ENCODE measurements at places on chromosomes 6 and 20.

DNA sequence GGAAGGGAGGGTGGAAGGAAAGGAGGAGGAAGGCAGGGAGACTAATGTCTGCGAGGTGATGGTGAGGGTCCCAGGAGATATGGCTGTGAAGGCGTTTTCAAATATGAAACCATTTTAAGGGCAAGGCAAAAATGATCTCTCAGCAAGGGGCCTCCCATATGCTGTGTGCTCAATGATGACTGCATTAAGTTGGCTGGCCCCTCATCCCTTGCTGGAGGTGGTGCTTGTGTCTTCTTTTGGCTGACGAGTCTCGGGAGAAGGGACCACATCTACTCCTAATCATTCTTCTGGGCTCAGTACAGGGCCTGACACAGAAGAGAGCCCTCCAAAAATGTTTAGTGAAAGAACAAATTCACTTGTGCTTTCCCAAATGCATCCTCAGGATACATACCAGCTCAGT is 23.0 kb upstream of the MRPS18A start:
- no peak for DNase-seq

GRCh38 chr20:51492167-51493092 is 50.1 kb downstream of the NFATC2 start:
- DNase-seq, result no peak

DNA sequence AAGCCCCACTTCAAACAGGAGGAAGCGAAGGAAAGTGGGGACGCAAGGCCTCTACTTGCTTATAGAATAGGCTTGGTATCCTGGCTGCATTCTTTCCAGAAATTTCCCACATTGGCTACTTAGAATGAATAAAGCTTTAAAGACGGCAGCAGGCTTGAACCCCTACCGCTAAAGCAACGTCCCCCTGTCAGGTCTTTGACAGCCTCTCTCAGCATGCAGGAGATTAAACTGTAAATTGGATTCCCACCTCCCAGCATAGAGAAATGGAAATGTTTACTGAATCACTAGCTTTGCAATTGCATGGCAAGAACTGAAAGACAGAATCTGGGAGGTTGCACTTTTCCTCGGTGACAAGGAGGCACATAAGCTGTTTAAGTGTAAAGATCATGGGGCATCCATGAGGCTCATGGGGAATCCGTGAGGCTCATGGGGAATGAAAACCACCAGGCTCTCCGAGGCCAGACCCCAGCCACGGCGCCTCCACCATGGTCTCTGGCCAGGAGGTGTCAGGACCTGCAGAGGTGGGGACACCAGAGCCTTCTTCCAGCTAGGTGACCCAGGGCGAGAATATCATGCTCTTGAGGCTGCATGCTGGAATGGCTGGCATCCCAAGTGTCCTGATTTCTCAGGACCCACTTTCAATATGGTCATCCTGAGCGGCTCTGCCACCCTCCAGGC is 10.3 kb downstream of the LEMD2 start:
- DNase-seq, result no peak

GRCh38 chr6:39240155-39240757 is 11.0 kb upstream of the KCNK5 start:
- DNase-seq, result no peak

- DNase-seq, result no peak
Measured at GRCh38 chr6:36285797-36286196, 15.9 kb downstream of the PNPLA1 start.

GRCh38 chr6:127869772-127870404 is 31.0 kb downstream of the THEMIS start:
- no peak for DNase-seq

GRCh38 chr6:13235339-13235738 is 93.0 kb downstream of the TBC1D7 start:
- DNase-seq, result no peak

GRCh38 chr6:32460528-32460927 is 20.8 kb downstream of the HLA-DRA start:
- DNase-seq, result no peak

GRCh38 chr20:37529968-37530600 is 2.4 kb upstream of the BLCAP start:
- DNase-seq, result no peak

GRCh38 chr20:53580376-53581111 is 13.1 kb downstream of the ZNF217 start:
- no peak for DNase-seq

- no peak for DNase-seq
Measured at GRCh38 chr20:44135012-44135412, 52.0 kb downstream of the JPH2 start.

DNA sequence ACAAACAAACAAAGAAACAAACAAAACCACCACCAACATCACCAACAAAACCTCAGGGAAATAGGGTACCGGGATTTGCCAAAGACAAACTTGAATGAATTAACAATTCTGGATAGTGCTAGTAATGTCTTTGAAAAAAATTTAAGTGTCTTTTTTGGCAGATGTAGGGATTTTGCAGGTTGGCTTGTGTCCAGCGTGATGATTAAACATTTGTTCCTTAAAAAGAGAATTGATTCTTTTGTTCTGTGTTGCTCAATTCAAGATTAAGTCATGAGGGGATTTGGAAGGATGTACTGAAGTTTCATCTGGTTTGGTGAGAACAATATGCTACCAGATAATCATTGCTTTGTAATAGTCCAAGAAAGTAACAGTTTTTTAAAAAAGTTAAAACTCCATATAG is 125.1 kb upstream of the HS3ST5 start:
- no peak for DNase-seq

- DNase-seq, result no peak
Measured at GRCh38 chr6:93970684-93971083, 551.3 kb upstream of the EPHA7 start.

DNA sequence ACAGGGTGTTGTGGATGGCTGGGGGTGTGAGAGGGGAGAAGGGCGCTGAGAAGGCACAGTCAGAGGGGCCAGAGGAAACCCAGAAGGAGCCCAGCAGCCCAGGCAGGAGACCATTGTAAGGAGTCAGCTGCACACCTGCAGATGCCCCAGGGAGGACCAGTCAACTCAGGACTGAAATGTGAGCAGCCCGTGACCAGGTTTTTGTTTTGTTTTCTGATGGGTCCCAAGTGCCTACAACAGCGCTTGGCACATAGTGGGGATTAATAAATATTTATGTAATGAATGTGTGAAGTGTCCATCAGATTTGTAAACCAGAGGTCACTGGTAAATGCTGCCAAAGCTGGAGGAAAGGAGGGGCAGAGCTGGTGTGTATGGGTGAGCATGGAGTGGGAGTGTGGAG is 30.2 kb downstream of the TRAM2 start:
- no peak for DNase-seq

DNA sequence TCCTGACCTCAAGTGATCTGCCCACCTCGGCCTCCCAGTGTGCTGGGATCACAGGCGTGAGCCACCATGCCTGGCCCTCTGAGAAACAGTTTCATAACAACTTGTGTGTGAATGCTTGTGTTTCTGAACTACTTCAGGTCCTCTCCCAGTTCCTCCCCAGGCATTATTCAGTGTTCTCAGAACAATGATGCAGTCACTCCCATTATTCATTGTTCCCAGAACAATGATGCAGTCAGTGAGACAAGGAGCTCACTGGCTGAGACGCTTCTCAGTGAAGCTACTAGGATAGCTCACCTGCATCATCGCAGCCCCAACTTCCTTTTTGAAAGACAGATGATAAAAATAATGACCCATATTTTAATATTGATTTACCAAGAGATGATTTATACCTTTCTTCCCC is 71.5 kb downstream of the NDUFAF5 start:
- DNase-seq, result no peak

DNA sequence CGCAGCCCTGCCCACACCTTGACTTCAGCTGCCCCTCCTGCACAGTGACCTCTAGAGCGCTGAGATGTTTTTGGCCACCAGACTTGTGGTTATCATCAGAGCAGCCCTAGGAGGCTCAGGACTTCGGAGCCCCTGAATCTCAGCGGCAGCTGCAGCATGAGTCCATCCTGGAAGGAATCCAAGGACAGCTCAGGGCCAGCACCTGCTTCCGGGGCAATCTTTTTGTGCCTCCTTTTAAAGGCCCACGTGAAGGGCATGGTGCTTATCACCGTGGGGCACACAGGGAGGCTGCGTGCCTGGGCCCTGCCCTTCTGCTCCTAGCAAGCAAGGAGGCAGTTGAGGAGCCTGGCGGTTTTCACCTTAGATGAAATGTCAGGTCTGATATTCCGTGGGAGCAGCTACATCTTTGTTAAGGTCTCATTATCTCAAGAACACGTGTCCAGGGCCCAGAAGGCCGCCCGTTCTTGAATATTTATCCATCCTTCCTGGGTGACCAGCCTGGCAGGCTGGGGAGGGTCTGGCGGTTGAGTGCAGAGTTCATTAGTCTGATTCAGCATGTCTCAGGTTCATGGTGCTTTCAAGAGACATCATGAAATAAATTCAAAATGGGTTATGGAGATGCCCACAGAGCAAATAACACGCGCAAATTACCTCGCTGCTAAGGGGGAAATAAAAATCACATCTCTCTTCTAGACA is 392.4 kb downstream of the TAF4 start:
- no peak for DNase-seq

GRCh38 chr20:39829661-39830060 is 859.4 kb downstream of the MAFB start:
- no peak for DNase-seq

- DNase-seq, result no peak
Measured at GRCh38 chr6:78492351-78493017, 374.9 kb upstream of the IRAK1BP1 start.

DNA sequence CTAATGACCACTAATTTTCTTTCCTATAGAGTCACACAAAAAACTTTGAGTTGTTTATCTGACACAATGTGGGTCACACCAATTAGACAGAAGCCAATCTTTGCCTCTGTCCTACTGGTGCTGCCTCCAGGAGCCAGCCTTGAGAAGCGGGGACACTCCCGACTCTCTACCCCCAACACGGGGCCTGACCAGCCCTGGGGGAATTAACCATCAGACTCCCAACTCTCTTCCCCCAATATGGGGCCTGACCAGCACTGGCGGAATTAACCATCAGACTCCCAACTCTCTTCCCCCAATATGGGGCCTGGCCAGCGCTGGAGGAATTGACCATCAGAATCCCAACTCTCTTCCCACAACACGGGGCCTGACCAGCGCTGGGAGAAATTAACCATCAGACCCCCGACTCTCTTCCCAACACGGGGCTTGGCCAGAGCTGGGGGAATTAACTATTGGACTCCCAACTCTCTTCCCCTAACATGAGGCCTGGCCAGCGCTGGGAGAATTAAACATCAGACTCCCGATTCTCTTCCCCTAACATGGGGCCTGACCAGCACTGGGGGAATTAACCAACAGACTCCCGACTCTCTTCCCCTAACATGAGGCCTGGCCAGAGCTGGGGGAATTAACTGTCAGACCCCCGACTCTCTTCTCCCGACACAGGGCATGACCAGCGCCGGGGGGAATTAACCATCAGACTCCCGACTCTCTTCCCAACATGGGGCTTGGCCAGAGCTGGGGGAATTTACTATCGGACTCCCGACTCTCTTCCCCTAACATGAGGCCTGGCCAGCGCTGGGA is 12.5 kb downstream of the CST7 start:
- no peak for DNase-seq

DNA sequence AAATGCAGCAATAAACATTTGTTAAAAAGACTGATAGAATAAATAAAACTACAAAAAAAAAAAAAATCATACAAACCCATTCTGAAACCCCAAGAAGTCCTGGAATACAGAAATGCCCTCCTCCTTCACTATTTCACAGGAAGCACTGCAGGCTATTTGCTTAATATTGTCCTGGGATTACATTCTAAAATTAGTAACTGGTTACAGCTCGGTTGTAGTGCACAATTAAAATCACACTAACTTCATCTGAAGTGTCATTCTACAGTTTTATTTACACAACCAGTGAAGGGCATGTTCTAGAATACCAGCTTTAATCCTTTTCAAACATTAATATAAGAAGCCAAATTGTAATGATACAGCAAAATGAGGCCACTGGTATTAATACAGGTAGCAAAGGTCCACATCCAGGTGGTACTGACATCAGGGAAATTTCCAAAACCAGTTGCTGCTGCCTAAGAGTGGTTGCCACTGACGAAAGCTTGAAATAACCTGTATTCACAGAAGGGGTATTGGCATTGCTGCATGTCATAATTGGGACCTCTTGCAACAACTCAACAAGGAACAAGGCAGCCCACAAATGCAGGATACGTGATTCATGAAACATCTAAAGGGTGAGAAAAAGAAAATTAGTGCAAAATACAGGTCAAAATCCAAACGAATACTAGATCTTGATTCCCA is 26.9 kb downstream of the AKIRIN2 start:
- no peak for DNase-seq

- DNase-seq, result no peak
Measured at GRCh38 chr20:19074828-19075516, 137.5 kb upstream of the SLC24A3 start.

DNA sequence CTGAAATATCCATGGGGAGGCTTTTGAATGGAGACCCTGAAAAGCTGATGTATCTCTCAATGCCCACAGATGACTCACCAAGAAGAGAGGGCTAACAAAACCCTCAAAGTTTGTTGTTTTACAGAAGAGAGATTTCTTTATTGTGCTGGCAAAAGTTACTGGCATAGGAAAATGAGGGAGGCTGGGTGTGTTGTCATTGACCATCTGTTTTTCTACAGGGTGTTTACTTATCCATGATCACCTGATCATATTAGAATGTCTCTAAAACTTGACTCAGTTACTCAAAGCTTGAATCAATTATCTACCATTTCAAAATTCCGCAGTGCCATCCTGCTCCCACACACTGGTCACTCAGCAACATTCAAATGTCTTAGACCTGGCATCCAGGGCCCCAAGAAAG is 9.8 kb downstream of the NCOA6 start:
- no peak for DNase-seq

DNA sequence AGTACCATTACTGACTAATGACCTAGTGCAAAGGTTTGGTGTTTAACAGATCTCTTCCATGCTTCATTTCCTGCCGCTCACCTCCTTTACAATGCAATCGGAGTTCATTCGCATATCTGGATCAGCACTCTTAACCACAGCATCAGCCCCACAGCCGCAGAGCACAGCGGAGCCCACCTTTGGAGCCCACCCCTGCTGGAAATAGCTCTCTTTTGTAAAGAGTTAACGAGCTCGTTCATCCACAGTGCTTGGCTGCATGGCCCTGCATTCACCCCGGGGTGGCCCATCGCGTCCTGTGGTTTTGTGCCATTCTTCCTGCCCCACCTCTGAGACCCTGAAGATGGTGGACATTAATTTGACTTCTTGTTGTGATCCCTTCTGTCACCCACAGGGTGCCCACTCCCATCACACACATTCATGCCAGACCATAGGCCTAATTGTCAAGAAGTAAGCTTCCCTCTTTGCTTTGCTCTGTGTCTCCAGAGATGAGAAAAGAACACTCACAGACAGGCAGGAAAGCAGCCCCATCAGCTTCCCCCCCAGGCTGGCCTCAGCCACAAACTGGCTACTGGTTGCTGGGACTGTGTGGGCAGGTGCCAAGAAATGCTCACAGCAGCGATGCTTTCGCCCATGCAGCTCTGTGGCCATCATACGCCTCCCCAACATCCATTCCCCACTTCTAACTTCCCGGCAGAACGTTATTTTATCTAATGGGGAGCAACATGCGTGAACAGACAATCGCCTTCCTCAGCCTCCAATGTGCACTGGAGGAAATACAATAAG is 167.0 kb downstream of the LRFN2 start:
- DNase-seq, result no peak
